ENCODE measurements at places on chromosomes 7 and 10.

DNA sequence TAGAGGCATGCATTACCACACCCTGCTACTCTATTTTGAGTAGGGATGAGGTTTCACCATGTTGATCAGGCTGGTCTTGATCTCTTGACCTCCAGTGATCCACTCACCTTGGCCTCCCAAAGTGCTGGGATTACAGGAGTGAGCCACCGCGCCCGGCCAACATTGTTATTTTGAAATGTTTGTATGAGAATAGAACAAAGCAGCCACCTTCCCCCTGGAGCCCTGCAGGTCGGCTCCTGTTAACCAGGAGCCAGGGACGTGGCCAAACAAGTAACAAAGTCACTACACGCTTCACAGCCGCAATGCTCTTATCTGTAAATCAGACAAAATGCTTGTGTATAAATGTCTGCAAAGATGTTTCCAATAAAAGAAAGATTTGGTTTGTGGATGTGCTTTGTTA is 295.4 kb downstream of the CNTNAP2 start:
- DNase-seq, result no peak

DNA sequence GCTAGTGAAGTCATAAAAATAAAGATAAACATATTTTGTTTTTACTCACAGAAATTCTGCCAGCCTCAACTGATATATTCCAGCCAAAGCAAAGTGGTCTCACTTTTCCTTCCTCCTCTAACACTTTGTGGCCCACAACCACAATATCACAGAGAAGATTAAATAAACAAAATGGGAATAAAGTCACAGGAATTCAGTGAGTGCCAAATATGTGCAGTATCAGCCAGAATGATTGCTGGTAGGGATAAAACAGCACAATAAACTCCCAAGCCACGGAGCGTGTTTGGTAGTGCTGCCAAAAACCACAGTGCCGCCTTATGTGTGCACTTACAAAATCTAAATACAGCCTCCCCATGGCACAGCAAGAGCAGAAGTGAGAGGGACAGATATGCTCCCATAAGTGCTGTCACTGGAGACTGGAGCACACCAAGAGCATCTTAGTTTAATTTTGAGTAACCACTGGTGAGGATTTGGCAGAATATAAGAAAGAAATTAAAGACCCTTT is 155.8 kb downstream of the POM121L12 start:
- DNase-seq, result no peak

GRCh38 chr7:27083646-27084045 is 12.2 kb downstream of the HOXA1 start:
- DNase-seq, result no peak

DNA sequence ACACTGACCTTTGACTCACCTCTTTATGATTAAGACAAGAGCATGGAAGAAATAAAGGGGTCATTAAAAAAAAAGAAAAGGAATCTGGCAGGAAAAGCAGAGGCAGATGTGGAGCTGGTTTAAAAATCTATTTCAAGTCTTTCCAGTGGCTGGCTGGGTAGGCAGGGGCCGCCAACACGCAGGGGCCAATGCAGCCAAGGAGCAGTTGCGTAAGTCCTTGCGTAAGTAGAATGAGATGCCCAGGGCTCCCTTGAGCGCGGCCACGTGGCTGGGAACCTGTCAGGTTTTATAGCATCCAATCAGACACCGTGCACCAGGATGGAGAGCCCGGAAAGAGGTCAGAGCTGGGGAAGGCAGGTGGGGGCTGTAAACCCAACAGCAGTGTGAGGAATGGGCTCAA is 123.8 kb upstream of the INSYN2A start:
- DNase-seq, result no peak

GRCh38 chr7:13279854-13280435 is 592.5 kb downstream of the ARL4A start:
- DNase-seq, result no peak

DNA sequence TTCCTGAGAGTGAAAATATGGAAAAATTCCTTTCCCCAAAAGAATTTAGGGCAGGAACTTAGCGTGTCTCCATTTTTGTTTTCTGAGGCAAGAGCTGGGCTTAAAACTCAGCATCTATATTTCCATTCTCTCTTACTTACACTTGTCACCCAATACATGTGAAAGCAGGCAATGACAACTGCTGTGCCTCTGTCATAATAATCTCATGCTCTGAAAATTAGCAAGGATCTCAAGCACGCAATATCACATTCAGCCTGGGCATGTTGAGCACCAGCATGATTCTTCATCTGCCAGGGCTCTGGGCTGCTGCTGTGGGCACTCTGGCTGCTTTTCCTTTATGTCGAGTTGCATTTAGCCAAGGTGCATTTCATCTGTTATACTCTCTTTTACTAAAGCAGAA is 255.5 kb downstream of the SNX10 start:
- no peak for DNase-seq

DNA sequence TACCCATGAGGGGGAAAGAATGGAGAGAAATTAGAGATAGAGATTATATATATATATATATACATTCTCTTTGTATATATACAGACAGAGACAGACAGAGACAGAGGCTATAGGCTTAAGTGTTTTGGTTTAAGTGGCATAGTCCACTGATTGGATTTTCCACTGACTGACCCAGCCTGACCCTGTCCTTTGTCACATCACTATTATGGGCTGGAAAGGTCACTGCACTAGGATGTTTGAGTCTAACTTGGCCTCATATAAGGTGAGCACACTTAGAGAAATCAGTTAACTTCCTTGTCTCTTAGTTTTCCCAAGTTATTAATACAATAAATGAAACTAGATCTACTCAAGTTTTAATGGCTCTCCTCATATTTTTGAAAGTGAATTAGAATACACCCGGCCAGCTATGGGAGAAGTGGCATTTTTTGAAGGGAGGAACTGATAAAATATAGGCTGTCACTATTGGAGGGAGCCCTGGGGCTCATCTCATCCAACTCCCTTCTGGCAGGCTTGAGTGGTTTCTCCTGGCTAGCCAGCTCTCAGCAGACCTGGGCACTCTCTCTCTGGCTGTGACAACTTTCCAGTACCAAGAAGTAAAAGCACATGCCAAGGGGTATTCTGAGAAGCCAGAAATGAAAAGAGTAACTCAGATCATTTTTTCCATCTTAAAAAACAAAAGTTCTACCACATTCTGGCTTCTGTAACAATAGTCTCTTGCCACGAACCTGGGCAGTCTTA is 455.6 kb upstream of the ANKRD30A start:
- DNase-seq, result no peak

DNA sequence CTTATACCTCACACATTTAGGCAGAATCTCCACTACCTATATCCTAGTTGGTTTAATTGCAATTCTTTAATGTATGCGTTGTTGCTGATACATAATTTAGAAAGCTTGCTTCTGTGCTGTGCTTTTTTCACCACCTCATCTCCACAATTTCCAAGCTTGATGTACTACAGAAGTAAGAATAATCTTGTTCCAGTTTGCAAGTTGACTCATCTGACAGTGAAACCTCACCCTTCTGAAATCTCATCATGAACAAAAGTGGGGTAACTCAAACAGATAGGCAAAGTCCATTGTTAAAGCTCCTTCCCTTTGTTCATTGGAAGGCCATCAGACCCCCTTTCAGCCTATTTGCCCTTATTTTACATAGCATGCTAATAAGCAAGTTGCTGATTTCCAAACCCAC is 13.6 kb downstream of the EIF4EBP2 start:
- no peak for DNase-seq

DNA sequence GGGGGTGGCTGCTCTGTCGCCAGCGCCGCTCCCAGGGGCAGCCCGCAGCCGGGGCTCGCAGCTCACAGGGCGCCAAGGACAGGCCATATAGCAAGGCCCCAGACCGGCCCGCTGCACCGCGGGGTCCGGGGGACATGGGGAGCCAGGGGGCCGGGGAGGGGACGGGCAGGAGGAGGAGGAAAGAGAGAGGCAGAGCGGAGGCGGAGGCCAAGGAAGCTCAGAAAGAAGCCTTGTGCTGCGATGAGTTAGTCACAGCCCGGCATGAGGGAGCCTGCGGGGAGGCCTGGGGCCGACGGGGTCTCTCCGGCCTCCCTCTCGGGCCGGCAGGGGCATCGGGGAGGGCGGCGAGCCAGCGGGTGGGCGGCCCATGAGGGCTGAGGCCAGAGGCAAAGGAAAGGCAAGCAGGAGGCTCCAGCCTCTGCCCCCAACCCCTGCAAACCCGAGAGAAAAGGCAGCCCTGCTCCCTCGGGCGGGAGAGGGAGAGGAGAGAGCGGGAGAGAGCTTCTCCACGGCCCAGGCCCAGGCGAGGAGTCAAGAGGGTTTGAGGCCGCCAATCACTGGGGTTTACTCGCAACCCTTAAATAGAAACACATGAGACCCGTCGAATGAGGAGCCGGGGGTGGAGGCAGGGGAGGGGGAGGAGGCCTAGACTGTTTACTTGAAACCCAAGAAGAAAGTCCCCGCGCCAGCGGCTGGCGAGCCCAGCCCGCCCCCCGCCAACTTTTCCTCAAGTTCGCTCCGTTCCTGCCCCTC is 167.9 kb downstream of the NEURL1 start:
- no peak for DNase-seq

Data from D341Med (cell line).